Fibroblast of lung (primary cell): ENCODE measurements at places on chromosomes 12 and 14.

DNA sequence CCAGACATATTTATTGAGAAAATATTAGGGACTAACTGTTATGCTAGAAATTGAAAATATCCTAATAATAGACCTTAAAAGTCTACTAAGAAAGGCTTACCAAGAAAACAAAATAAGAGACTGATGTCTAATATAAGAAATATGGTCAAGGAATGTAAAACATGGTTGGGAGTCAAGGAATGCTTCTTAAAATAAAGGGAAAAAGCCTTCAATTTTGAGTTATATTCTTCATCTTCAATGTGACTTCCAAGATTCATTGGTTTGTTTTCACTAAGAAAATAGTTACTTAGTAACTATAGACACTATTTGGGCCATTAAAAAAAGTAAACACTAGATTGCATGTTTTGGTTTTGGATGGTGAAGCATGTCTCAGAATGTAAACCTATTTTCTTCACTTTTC lies 88.1 kb upstream of the ETV6 start:
- DNase-seq: peak; percentile 32

- peak; percentile 43 for DNase-seq
These were observed 10.3 kb upstream of the CD27 start for GRCh38 chr12:6434205-6435140.

- DNase-seq: no peak
These were observed 855.2 kb downstream of the FSCB start for GRCh38 chr14:43651896-43652295.

DNA sequence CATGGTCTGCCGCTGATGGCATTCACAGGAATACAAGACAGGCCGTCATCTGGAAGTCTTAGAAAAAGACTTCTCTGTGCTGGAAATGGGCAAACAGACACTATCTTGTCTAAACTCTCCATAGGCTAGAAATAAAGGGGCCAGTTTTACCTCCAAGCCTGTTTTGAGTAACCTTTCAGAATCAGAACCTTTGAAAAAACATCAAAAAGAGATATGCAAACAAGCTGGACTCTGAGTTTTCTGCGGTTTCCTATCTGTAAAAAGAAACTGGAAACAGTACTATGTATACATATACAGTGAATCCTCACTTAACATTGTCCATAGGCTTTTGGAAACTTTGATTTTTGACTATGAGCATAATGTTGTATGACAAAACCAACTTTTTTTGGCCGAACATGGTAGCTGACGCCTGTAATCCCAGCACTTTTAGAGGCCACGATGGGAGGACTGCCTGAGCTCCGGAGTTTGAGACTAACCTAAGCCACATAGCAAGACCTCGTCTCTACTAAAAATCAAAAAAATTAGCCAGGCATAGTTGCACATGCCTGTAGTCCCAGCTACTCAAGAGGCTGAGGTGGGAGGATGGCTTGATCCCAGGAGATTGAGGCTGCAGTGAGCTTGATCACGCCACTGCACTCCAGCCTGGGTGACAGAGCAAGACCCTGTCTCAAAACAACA lies 92.9 kb upstream of the MAX start:
- DNase-seq: no peak

DNA sequence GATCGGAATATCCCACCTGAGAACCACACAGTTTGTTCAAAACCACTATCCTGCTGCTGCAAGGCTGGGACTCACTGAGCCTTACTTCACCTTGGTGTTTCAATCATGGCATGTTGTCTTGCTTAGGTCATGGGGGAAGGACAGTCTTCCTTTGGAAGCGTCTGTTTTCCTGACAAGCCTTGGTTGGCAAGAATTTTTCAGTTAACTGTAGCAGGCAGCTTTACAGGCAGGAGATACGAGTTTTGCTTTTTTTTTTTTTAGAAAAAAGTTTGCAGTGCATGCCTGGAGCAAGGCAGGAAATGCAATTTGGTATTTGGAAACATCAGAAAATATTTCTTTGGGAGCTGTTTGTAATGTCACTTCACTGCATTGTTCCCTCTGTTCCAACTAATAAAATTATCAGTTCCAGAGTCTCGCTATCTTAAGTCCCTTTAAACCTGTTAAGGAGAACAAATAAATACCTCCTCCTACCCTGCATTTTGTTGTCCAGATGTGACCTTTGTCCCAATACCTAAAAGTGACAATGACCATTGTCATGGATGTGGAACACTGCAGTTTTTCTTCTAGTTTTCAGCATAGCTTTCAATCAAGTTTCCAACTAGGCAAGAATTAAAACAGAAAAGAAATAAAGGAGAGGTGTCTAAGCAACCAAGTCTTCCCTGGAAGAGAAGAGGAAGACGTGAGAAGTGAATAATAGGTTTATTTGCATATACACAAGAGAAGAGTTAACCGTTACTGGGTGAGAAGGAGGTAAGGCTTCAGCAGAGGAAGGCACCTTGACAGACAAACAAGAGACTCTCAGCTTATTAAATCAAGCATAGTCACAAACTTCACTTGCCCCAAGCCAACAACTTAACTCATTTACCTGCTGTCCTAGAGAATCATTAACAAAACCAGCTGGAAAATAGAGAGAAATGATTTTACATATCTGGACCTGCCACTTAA lies 71.4 kb upstream of the ACTN1 start:
- no peak for DNase-seq
